ENCODE measurements at places on chromosomes 6 and 20.

- no peak for DNase-seq
Observed at GRCh38 chr20:14826543-14827313, 489.3 kb upstream of the FLRT3 start.

DNA sequence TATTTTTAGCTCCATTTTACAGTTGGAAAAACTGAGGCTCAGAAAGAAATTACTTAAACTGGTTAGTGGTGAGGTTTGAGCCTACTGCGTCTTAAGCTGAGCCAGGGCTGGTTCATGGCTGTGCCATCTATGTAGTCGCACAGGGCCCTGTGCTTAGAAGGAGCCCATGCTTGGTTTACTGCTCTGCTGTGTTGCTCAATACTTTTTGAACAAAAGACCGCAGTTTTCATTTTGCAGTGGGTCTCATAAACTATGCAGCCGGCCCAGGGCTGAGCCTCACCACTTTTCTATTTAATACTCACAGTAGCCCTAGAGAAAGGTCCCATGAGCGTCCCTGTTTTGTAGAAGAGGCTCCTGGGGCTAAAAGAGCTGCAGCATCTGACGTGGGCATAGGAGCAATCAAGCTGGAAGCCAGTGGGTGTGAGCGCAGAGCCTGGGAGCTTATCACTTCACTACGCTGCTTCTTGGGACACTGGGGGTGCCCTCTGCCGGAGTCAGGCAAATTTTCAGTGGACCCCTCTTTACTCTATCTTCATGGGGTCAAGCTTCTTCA is 501 bp downstream of the SIRPB2 start:
- DNase-seq = no peak

- DNase-seq = no peak
Observed at GRCh38 chr6:167107787-167108186, 15.1 kb upstream of the CCR6 start.

GRCh38 chr6:159213405-159213804 is 44.2 kb downstream of the FNDC1 start:
- peak; percentile 55 for DNase-seq

DNA sequence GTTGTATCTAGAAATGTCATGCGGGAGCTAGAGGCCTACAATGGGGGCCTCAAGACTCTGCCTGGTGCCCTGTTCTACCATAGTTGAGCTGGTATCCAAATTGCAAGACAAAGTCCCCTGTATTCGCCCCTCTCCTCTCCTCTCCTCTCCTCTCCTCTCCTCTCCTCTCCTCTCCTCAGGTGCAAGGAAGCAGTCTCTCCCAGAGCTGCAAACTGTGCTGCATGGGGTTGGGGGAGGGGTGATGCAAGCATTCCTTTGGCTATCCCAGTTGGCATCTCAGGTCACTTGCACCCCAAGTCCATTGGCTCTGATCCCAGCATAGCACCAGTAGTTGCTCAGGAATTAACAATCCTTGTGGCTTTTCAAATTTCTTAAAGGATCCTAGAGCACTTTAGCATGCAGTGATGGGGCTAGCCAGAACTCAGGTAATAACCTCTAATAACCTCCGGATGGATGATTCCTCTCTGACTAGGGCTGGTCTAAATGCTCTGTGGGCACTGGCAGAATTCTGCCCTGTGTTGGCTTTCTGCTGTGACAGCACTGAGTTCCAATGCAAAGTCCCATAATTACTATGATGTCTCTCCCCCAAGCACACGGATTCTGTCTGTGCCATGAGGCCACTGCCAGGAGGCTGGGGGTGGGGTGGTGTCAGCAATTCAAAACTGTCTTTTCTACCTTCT is 35.3 kb downstream of the TAF11 start:
- DNase-seq = no peak

DNA sequence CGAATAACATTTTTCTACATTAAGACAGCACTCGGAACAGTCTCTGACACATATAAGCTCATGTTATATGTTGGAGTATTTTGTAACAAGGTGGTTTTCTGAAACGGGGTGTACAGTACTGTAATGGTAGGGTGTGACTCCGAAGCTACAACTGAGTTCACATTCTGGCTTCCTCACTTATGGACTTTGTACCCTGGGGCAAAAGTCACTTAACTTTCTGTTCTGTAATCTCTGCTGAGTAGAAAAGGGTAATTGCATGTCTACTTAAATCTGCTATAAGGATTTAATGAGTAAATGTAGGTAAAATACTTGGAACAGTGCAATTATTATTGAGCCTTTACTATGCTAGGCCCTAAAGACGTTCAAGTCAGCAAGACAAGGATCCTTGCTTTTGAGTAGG is 4.7 kb upstream of the LTV1 start:
- no peak for DNase-seq

- peak; percentile 86 for DNase-seq
Observed at GRCh38 chr6:43798688-43799444, 28.9 kb downstream of the VEGFA start.

DNA sequence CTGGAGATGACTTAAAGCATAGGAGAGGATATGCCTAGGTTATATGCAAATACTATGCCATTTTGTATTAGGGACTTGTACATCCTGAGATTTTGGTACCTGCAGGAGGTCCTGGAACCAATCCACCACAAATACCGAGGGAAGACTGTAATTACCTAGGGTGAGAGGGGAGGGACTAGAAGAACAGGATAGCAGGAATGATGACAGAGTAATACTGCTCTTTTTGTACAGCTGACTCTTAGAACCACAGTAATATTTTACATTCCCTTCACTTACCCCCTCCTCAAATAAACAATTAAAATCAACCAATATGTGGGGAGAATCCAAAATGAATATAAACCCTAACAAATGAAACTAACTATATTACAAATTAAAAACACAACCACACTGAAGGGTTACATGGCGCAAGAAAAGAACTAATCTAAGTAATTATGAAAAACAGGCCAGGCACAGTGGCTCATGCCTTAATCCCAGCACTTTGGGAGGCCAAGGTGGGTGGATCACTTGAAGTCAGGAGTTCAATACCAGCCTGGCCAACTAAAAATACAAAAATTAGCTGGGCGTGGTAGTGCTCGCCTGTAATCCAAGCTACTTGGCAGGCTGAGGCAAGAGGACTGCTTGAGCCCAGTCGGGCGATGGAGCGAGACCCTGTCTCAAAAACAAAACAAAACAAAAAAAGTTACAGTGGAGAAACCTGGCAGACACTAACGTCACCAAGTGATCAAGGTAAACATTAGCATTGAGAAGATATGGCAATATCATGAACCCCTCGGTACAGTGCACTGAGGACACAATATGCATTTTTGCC is 37.1 kb downstream of the MAP1LC3A start:
- DNase-seq = no peak

DNA sequence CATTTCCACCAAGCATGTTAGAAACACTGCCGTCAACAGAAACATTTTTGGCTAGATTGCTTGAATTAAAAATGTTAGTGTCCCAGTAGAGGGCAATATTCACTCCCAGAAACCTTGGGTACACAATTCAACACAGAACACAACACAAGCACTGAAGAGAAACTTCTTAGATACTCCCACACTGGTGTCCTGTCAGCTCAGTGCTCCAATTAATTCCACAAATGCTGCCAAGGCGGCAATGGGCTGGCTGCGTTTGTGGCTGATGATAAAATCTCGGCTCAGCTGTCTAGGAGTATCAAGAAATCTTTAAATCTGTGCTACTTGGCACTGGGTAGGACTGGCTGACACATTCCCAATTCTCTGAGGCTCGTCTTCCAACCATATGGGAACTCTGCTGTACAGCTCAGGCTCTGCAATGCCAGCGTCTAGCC is 39.3 kb downstream of the BEND3 start:
- peak; percentile 58 for DNase-seq

- no peak for DNase-seq
Observed at GRCh38 chr6:117272891-117273290, 7.5 kb downstream of the VGLL2 start.

GRCh38 chr20:42496595-42496994 is 693.1 kb downstream of the PTPRT start:
- DNase-seq = no peak

- peak; percentile 53 for DNase-seq
Observed at GRCh38 chr6:2158596-2159271, 86.7 kb downstream of the GMDS start.

GRCh38 chr6:72784071-72784470 is 162.2 kb downstream of the KCNQ5 start:
- no peak for DNase-seq

DNA sequence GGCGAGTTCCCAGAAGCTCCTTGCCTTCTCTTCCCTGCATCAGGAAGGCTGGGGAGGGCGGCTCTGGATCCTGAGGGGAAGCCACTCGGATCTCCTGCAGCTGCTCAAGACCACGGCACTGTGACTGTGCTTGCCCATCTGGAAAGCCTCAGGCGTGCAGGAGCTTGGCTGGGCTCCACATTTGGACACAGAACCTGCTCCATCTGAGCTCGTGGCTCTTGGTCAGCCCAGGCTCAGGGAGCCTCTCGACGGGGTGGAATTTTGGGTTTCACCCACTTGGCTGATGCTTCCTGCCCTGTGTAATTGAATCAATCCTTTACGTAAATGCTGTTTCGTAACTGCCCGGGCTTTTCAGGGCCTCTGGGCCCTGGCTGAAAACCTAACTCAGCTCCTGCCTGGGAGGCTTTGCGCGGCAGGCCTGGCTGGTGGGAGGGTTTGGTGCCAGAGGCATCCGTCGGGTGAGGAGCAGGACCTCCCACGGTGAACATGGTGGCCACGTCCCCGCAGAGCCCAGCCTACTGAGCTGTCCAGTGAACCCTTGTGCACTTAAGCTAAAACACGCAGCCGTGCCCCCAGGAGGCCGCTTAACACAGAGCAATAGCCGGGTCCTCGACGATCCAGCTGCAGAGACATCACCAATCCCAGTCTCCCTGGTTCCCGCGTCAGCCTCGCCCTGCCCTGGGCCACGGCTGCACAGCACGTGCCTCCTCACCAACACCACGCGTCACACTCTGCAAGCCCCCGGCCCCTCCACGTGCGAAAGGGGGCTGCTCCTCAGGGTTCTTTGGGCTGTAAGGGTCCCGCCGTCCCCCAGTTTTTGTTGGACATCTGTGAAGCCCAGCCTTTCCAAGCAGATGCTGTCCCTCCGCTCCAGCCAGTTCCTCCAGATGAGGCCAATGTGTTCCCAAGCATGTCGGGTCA is 241.0 kb downstream of the DLL1 start:
- peak; percentile 84 for DNase-seq

GRCh38 chr6:27838058-27838944 is 73.9 kb downstream of the OR2B2 start:
- peak; percentile 100 for DNase-seq

DNA sequence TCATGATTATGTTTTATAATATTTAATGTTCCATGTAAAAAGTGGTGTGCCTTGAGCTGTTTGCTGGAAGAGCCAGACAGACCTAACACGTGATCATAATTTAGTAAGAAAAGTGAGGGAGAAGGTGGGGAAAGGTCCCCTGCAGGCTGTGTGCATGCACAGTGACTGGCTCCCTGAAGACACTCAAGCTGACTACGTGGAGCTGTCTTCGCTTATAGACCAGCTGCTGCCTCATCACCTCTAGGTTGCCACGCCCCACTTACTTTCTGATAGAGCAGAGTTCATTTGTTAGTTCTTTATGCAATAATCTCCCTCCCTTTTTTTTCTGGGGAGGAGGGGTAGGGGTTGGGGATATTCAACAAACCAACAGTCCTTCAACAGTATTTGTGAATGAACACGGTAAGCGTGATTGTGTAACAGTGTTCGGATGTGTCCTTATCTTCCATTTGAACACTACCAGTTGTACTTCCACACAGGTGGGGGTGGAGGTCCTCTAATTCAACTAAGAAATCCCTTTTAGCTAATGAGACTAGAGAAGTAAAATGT is 157.3 kb downstream of the BACH2 start:
- DNase-seq = no peak

DNA sequence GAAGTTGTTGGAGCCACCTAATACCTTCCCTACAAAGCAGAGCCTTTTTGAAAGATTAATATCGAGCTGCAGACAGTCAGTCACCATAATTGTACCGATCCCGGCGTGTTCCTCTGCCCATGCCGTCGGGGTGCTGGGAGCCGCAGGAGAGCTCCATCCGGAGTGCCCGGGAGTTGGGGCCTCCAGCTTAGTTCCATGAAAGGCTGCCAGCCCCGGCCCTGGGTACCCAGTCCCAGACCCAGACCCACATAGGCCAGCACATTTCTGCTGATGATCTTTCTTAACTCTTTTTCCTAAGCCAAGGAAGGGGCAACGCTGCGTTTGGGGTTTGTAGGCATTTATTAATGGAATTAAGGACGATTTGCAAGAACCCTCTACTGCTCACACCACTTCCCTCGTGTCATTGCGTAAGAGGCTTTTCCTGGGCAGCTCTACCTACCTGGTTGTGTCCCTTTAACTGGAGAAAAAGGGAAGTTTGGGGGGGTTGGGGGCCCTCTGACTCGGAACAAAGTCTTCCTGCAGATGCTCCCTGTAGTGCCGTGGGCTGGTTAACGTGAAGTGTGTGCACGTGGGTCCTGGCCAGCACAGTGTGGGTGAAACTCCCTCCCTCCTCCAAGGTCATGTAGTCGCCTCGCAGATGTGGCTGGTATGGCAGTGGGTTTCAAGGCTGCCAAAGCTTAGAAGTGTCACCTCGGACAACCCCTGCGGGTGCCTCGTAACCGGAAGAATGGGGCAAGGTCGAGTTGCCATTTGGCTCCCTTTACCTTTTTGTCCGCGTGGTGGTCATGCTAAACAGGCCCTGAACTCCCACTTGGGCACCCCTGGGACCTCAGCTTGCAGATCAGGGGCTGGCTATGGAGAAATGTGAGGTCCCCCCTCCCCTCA is 54.3 kb upstream of the APCDD1L start:
- no peak for DNase-seq

- DNase-seq = peak; percentile 51
Observed at GRCh38 chr6:5337573-5337972, 76.3 kb downstream of the FARS2 start.

DNA sequence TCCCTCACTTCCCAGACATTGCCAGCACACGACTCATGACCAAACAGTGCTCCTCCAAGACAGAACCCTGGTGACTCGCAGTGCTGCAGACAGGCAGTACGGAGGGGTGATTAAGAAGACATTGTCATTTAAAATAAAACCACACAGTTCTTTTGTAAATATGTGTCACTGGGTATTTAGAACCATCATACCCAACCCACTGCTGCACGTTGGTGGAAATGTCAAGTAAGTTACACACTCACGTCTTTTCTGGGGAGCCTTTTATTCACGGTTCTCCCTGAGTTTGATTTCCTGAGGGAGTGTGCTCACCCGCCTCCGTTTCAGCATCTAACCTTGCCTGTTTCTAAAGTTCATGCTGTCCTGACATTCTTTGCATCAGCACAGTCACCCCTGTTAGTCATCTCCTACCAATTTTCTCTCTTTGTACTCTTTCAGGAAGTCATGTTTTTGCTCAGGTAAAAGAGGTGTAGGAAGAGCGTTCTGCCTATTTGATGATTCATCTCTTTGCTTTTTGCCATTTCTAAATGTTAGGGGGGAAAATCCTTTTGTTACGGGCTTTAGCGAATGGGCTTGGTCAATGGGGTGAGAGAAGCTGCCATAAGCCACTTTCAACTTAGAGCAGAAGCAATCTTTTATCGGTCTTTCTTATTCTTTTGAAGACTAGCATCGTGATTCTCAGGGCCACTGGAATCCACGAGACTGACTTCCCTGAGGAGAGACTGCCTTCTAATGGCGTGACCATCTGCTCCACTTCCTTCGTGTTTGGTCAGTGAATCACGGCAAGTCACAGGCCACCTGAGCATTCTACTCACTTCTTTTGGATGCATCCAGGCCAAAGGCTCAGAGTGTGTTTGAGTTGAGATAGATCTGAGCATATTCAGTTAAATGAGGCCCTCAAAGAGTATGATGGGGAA is 512.8 kb upstream of the JARID2 start:
- DNase-seq = peak; percentile 92

All from fibroblast of mammary gland (primary cell).